Iris pigment epithelial cell (primary cell): ENCODE measurements at places on chromosomes 5 and 9.

GRCh38 chr5:135739383-135739981 lies 95.0 kb upstream of the SLC25A48 start:
- DNase-seq: no peak

GRCh38 chr9:95438561-95439357 lies 78.0 kb downstream of the PTCH1 start:
- DNase-seq: no peak

- DNase-seq: peak; percentile 54
Measured at GRCh38 chr9:107707915-107708441, 218.4 kb upstream of the KLF4 start.

DNA sequence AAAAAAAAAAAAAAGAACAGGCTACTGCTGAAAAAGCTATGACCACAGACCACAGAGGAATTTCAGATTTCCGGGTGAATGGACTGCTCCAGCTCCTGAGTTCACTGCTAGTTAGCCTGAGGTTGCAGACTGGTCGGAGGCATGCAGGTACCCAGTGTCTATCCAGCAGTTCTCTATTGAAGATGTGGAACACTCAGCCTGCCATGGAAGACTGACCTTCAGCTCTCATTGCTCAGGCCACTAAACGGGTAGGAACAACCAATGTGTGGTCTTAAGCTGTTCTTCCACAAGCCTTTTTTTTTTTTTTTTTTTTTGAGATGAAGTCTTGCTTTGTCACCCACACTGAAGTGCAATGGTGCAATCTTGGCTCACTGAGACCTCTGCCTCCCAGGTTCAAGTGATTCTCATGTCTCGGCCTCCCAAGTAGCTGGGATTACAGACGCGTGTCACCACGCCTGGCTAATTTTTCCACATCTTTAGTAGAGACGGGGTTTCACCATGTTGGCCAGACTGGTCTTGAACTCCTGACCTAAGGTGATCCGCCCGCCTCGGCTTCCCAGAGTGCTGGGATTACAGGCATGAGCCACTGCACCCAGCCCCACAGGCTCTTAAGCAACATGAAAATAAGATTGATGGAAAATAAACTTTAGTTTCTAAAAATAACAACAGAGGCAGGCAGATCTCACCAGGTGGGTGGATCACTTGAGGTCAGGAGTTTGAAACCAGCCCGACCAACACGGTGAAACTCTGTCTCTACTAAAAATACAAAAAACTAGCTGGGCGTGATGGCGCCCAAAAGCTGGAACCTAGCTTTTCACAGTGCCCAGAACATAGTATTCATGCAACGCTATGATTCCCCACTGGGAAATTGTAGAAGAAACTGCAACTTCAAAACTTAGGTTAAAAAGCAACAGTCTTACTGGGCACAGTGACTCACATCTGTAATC lies 20.0 kb upstream of the NPM1 start:
- DNase-seq: peak; percentile 91

- DNase-seq: peak; percentile 71
Measured at GRCh38 chr5:10860645-10861422, 99.8 kb upstream of the DAP start.

DNA sequence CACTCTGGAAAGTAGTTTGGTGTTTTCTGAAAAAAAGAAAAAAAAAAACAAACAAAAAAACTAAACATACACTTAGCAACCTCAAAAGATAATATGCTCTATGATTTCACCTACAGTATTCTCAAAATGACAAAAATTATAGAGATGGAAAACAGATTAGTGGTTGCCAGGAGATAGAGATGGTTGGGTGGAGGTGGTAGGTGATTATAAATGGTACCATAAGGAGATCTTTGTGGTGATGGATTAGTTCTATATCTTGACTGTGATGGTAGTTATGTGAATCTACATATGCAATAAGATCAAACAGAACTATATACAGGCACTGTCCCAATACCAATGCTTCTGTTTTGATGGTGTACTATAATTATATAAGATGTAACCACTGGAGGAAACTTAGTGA lies 32.0 kb downstream of the PTBP3 start:
- no peak for DNase-seq

- peak; percentile 69 for DNase-seq
Measured at GRCh38 chr5:54234304-54234933, 76.0 kb downstream of the ARL15 start.

DNA sequence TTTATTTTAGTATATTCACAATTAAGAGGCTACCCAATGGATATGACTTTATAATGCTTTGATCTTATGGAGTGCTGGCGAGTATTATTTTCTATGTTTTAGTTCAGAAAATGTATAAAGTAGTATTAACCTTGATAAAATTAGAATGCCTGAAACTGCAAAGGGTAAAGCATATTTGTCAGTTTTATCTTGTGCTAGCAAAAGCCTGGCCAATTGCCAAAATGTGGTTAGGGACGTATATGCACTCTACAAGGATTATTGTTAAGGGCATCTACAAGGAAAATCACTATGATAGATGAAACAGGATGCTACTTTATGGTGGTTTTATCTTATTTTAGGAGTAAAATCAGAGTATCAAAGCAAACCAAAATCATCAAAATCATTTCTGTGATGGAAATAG lies 281.7 kb downstream of the CCDC171 start:
- peak; percentile 70 for DNase-seq

DNA sequence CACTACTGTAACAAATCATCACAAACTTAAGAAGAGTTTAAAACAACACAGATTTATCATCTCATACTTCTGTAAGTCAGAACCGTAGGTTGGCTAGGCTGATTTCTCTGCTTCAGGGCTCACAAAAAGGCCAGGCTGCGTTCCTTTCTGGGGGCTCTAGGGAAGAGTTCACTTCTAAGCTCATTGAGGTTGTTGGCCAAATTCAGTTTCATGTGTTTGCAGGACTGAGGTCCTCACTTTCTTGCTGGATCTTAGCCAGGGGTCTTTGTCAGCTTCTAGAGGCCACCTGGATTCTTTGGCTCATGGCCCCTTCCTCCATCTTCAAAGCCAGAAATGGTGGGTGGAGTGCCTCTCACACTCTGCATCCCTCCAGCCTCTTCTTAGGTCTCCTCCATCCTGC lies 76.0 kb downstream of the ACTBL2 start:
- no peak for DNase-seq

- DNase-seq: no peak
Measured at GRCh38 chr5:98504505-98504904, 269.0 kb upstream of the RGMB start.

GRCh38 chr9:122325124-122325523 lies 45.7 kb upstream of the PTGS1 start:
- peak; percentile 70 for DNase-seq

- no peak for DNase-seq
Measured at GRCh38 chr9:35615981-35616680, 2.1 kb downstream of the CD72 start.

DNA sequence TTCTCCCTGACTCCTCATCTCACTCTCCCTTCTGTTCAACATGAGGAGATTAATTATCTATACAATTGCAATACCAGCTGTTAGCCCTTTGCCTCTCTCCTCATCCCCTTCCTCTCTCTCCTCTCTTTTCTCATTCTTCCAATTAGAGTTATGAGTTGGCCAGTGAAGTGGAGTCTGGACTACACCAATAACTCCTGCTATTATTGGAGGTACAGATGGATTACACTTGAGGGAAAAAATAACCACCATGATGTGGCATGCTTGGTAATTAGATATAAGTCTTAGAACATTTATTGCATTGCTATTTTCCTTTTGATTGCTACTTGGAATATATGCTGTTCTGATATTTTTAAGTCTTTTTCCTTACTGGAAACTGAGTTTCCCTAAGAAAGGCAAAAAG lies 159.2 kb downstream of the FRMD3 start:
- DNase-seq: no peak

DNA sequence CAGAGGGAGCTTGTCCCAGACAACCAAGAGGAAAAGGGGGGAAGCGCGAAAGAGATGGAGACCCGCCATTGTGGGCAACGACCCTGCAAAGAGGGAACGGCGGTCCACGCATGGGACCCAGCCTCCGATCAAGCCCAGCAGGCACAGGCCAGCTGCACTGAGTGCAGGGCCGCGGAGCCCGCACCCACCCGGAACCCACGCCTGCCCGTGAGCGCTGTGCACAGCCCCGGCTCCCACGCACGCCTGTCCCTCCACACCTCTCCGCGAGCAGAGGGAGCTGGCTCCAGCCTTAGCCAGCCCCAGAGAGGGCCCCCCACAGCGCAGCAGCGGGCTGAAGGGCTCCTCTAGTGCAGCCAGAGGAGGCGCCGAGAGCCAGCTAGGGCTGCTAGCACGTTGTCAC lies 416.5 kb downstream of the DMRTA1 start:
- DNase-seq: no peak

DNA sequence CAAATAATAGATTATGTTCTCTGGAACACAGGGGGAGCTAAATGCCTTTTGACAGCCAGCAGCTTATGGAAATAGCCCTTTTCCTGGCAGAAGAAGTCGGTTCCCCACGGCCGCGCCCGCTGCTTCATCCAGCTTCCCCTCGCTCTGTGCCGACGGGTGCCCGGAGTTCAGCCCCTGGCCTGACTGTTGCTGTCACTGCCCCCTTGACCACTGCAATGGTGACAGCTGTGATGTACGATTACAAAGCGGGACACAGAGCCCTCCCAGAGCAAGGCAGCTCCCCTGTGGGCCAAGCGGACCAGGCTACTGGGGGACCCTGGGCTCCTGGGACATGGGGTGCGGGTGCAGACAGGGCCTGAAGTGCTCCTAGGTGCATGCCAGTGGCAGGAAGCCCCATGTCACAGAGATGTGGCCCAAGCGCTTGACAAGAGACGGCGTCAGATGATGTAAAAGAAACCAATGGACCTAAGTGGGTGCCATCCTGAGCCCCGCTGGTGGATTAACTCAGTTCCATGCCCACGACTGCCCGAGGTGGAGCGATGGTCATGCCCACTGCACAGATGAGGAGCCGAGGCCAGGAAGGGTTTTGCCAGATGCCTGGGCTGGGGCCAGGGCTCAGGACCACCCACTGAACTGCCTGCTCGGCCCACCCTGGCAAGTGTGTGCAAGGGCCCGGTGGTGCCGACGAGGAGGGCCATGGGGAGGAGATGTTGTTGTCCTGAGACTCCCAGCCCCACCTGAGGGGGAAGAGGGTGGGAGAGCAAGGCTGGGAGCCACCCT lies 13.2 kb upstream of the CLPTM1L start:
- no peak for DNase-seq

DNA sequence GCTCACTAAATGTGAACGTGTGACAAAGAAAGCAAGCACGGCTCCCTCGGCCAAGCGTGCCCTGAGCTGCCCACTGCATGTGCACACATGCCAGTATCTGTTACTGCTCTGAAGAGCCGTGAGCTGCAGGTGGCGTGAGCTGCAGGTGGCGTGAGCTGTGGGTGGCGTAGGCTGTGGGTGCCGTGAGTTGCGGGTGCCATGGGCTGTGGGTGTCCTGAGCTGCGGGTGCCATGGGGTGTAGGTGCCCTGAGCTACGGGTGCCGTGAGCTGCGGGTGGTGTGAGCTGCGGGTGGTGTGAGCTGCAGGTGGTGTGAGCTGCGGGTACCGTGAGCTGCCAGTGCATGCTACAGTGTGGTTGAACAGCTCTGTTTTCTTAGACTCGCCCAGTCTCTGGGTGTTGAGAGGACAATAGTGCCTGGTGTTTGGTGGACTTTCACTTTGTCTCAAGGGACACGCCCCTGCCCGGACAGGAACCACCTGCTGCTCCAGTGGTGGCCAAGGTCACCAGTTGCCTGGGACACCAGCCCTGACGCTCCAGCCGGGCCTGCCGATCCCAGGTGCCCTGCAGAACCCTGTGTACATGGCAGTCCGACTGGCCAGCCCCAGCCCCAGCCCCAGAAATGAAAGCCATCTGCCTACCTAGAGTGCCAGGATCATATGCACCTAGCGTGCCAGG lies 6.7 kb downstream of the CCDC187 start:
- DNase-seq: no peak
